DMS53 (cell line): ENCODE measurements at places on chromosomes 4 and X.
A peak's percentile ranks its signal among the peaks of the same experiment; 100 is the strongest.

GRCh38 chrX:110268886-110269285, 49.0 kb downstream of the AMMECR1 start:
- DNase-seq: peak; percentile 54

DNA sequence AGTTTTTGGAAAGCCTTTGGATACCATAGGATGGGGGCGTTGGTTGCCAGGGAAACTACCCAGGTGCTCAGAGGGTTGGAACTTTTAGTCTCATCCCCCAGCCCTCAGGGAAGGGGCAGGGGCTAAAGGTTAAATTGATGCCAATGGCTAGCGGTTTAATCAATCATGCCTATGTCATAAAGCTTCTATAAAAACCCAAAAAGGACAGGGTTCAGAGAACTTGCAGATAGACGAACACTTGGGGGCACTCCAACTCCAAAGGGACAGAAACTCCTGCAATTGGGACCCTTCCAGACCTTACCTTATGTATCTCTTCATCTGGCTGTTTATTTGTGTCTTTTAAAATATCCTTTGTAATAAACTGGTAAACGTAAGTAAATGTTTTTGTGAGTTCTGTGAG, 30.0 kb upstream of the GPR173 start:
- DNase-seq: peak; percentile 9

DNA sequence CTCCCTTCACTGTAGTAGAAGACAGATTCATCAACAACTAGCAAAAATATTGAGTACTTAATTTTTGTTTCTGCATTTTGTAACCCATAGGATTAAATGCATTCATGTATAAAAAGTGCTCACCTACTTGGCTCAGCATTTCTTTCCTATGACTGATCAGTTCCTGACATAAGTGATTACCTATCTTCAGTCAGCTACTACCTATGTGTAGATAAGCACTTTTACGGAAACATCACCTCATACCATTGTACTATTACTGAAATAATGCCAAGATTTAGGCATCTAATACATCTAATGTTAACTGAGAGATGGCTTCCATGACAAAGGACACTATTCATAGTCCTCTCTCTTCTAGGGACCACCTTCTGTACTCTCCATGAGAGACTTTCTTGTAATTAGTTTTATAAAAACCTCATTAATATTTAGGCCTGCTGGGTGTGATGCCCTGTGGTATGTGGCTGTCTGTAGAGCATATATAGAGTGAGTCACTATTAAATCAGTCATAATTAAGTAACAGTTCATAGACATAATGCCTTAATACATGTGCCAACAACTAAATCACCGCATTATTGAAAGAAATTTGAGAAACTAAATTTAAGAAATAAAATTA, 147.0 kb downstream of the PDGFC start:
- no peak for DNase-seq

DNA sequence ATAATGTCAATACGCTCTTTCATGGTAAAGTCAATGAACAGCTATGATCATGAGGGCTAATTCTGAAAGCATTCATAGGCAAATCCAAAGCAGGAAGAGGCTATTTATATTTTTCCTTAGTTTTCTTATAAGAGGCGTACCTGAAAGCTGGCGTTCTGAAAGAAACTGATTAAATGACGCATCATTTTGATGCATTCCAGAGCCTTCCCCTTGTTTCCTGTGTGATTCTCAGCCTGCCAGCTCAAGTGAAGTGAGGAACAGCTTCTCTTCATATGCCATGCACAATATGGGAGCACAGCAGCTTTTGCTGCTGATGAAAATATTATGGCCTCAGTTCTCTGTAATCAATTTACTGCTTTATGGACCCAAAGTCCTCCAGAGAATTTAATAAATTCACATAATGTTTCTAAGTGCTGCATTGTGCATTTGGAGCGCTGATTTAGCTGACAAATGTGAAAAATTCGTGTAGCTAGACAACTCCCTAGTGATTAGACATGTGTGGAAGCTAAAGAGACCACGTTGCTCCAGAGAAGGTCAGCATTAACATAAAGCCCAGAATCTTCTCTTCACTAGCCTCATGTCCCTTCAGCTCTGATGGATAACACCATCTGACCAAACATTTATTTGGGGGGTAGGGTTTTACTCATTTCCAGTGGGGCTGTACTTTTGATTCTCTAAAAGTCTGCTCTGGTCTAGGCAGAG, 110.8 kb downstream of the GPAT3 start:
- DNase-seq: no peak

- DNase-seq: peak; percentile 85
Observed at GRCh38 chrX:68894513-68895340, 65.9 kb downstream of the EFNB1 start.

DNA sequence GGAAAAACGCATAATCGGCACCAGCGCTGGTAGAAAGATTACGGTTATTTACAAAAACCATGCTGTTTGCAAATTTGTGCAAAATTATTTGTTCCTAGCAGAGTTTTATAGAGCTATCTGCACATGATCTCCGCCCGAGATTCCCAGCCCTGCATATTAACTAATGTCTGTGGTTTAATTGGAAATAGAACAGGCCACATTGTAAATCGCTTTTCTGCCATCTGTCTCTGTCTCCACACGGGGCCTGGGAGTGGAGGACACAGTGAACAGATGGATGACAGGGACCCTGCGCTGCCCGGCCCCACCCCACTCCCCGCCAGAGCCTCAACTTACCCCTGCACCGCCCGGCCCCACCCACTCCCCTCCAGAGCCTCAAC, 126.9 kb downstream of the FAM53A start:
- no peak for DNase-seq

GRCh38 chr4:152039023-152039481, 278.2 kb upstream of the GATB start:
- DNase-seq: no peak

GRCh38 chrX:104566681-104567501, 892 bp downstream of the IL1RAPL2 start:
- peak; percentile 52 for DNase-seq

DNA sequence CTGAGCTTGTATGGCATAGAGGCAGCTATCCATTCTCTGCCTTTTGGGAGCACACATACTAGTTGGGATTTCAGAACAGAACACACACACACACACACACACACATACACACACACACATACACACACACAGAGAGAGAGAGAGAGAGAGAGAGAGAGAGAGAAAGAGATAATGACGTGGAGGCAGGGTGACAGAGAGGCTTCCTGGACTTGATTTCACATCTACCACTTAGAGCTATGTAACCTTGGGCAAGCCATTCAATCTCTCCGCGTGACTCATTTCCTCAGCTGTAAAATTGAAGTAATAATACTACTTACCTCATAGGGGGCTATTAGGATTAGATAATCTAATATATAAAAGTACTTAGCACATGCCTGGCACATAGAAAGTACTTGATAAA, 12.3 kb upstream of the GRIA3 start:
- peak; percentile 1 for DNase-seq

DNA sequence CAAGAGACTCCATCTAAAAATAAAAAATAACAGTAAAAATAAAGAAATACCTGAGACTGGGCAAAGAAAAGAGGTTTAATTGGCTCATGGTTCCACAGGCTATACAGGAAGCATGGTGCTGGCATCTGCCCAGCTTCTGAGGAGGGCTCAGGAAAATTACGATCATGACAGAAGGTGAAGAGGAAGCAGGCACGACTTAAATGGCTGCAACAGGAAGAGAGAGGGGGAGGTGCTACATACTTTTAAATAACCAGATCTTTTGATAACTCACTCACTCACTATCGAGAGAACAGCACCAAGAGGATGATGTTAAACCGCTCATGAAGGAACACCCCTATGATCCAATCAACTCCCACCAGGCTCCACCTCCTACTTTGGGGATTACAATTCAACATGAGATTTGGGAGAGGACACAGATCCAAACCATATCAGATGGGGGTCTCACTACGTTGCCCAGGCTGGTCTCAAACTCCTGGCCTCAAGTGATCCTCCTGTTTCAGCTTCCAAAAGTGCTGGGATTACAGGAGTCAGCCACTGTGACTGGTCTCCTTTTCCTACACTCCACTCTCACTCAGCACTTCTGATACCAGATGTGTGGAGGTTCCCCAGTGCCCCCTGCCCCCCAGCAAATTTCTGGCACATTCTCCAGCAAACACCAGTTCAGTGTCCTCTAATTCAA, 11.9 kb upstream of the ZNF157 start:
- no peak for DNase-seq

- no peak for DNase-seq
Observed at GRCh38 chr4:8362483-8362882, 78.0 kb downstream of the ACOX3 start.

DNA sequence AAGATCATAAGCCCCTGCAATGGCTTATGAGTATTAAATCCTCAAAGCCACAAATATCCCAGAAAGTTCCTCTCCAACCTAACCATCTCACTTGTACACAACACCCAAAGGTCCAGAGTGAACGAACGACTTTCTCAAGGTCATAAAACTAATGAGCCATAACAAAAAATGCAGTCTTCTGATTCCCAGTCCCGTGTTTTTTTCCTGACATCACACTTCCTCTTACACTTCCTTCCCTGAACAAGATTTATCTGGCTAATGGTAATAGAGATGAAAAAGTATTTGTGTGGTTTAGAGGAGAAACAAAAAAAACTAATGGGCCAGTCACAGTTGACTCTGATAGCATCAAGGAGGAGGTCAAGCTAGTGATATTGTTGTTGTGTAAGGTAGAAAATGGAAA, 99.5 kb upstream of the KLHL13 start:
- peak; percentile 23 for DNase-seq

- DNase-seq: no peak
Observed at GRCh38 chr4:40992472-40993295, 221.7 kb downstream of the APBB2 start.

- no peak for DNase-seq
Observed at GRCh38 chr4:25889589-25890503, 24.2 kb upstream of the SMIM20 start.

DNA sequence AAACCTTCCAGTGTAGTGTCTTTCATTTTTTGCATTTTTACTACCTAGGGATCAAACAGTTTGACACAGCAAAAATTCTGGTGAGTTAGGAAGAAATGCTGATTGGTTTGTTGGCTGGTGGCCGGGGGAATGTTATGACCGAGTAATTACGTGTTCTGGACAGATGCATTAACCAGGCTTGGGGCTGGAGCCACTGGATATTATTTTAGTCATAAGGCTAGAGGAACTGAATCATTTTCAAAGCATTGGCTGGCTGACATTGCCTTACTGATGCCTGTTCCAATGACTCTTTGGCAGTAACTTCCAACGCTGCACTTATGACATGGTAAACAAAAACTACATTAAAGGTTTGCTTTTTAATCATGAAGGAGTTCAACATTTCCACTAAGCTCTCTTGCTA, 84.6 kb downstream of the FBXO8 start:
- DNase-seq: no peak
